ENCODE measurements at places on chromosomes 1 and 21. TPM values are rescaled to one million over a fixed set of nuclear protein-coding genes. Genes with fewer than 3 reads are reported as not detected.

KLHDC8A gene
- total RNA-seq = not detected

HSD3B1 gene
- total RNA-seq = not detected

SIM2 gene
- total RNA-seq = 3.6 TPM

CDK18 gene
- 0.72 TPM for total RNA-seq

SELP gene
- not detected for total RNA-seq

GALE gene
- 13.4 TPM for total RNA-seq

LHX4 gene
- total RNA-seq = not detected

PIP5K1A gene
- total RNA-seq = 67.7 TPM

TNNI3K gene
- total RNA-seq = 0.72 TPM

TPTE gene
- not detected for total RNA-seq

PINK1 gene
- total RNA-seq = 73.1 TPM

SEC16B gene
- total RNA-seq = 2.9 TPM

NCMAP gene
- not detected for total RNA-seq

TMEM81 gene
- 1.8 TPM for total RNA-seq

FCRL6 gene
- total RNA-seq = not detected

ITSN1 gene
- 39.5 TPM for total RNA-seq

All from osteoblast (primary cell).